WTC11 (cell line): ENCODE measurements at places on chromosomes 6 and 20.
A peak's percentile ranks its signal among the peaks of the same experiment; 100 is the strongest.

DNA sequence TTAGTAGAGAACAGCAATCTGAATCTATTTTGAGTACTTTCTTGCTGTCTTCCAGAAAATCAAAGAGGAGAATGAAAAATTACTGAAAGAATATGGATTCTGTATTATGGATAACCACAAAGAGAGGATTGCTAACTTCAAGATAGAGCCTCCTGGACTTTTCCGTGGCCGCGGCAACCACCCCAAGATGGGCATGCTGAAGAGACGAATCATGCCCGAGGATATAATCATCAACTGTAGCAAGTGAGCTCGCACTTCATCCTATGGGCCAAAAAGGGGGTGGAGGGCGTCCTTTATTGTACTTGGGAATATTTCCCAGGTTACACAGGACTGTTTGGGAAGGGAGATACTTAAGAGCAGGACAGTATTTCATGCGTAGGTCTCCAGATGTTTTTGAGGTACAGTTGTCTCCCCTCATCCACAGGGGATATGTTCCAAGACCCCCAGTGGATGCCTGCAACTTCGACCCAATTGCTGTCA, 37.3 kb upstream of the PLCG1 start:
- no peak for DNase-seq

DNA sequence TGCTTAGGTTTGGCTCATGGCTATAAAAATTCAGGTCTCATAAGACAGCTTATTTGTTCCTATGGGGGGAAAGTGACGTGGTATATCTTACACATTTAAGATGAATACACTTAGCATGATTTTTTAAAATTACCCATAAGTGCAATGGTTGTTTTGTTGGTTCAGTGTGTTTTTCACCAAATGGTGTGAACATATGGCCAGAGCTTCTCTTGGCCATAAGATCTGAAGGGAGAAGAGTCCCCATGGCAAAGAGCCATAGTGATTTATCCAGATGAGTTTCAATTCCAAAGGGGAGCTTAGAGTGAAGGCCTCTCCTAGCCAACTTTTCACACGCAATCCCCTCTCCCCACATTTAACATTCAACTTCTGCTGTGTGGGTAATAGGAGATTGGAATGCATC, 107.6 kb downstream of the TMEM242 start:
- DNase-seq: no peak

- DNase-seq: no peak
These were observed 39.5 kb downstream of the PIGU start for GRCh38 chr20:34637245-34638038.

- DNase-seq: no peak
These were observed 1274.9 kb upstream of the GJE1 start for GRCh38 chr6:140857739-140858380.

GRCh38 chr20:3494218-3494617, 23.4 kb downstream of the ATRN start:
- no peak for DNase-seq

GRCh38 chr6:157045831-157046454, 268.8 kb downstream of the ARID1B start:
- DNase-seq: no peak

- DNase-seq: no peak
These were observed 182.5 kb downstream of the GMPR start for GRCh38 chr6:16420715-16421461.

DNA sequence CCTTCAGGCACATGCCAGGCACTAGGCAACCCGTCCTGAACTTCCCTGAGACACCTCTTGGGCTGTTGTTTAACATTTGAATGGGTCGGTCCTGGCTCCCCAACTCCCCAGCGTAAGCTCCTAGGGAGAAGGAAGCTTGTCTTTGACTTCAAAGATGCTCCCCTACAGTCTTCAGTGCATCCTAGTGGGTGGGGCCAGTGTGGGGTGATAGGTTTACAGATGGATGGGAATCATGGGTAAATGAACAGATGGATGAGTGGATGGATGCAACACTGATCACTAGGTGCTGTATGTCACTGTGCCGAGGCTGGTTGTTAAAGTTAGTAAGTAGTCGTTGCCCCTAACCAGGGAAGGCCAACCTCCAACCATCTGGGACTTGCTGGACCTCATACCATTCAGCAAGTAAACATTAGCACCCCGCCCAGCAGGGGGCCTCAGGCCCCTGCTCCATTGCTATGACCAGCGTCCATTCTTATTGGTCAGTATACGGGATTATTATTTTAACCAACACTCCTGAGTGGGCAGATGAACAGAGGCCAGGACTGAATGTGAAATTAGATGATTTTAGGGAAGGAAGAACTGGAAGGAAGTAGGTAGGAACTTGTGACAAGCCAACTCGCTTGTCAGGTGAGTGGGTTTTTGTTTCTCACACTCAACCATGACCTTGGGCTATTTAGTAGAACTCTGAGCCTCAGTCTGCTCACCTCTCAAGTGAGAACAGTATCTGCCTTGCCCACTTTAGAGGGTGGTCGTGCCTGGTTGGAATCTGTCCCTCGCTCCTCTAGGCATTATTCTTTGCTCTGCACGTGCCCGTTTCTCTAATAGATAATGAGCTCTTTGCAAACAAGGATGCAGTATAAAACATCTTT, 82.9 kb upstream of the FOXP4 start:
- no peak for DNase-seq

DNA sequence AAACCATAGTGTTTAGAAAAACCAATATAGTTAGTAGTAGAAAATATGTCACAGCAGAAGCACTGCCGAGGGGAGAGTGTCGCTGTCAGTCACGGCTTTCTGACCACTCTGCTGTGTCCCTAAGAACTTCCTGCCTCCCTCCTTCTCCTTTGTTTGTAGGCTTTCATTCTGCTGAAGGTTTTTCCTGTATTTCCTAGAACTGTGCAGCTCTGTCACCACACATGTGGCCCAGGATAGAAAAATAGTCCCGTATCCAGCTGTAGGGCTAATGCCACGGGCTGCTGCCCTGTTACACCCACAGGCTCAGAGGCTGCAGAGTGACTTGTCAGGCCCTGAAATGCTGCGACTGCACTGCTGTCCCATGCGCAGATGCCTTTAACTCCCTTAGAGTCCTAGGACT, 52.6 kb upstream of the SYNJ2 start:
- no peak for DNase-seq

DNA sequence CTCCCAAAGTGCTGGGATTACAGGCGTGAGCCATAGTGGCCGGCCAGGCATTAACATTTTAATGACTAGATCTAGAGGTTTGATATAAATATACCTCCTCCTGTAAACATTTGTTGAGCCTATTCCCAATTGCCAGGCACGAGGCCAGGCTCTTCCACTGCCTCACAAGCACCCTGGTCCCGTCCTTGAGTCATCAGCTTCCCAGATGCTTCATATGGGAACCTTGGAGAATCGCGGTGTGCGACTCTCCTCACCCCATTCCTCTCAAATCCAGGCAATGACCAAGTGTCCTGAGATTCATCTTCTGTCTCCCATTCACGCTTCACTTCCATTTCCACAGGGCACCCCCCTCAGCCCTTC, 35.9 kb upstream of the PIM1 start:
- no peak for DNase-seq

DNA sequence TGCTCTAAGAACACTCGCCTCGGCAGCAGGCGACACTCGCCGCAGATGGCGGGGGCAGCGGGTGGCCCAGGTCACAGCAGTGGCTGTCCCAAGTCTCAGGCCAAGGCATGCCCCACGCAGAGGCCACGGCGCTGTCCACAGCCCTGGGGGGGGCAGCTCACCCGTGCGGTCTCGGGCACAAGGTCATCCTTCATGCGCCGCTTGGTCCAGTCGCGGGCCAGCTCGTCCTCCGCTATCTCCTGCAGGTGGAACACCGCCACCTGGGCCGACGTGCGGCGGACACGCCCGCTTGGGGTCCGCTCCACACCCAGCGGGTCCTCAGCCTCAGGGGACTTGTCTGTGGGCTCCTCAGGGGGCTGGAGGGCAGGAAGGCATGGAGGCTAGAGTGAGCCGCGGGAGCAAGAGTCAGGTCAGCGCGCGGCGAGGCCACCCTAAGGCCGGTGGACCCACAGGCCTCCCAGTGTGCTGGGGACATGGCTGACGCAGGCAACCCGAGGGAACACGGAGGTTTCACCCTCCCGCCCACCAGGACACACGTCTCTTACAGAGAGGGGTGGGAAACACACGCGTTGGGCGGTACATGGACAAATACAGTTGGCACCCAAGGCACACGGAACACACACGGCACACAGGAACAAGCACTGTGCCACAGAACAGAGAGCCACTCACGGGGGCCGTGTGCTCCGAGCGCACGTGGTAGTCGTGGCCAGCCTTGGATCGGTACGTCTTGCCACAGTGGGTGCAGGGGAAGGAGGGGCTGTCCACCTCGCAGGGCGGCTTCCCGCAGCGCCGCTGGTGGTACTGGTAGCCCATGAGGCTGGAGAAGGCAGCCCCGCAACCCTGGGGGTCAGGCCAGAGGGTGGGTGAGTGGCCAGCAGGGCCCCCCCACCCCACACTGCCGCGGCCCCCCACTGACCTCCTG, 6.5 kb upstream of the UCKL1 start:
- DNase-seq: no peak

DNA sequence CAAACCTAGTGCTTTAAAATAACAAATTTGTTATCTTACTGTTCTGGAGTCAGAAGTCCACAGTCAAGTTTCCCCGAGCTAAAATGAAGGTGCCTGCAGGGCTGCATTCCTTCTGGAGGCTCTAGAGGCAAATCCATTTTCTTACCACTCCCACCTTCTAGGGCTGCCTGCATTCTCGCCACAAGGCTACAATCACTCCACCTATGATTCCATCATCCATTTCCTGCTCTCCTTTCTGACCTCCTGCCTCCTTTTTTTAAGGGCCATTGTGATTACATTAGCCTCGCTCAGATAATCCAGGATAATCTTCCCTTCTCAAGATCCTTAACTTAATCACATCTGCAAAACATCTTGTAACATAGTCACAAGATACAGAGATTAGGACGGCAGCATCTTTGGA, 42.4 kb upstream of the SIRT5 start:
- no peak for DNase-seq

- no peak for DNase-seq
These were observed 128.3 kb downstream of the MAP3K7 start for GRCh38 chr6:90458353-90459224.

- no peak for DNase-seq
These were observed 155.8 kb downstream of the GRM1 start for GRCh38 chr6:146184701-146185100.

- DNase-seq: no peak
These were observed 665.9 kb upstream of the CITED2 start for GRCh38 chr6:140040396-140040795.

- no peak for DNase-seq
These were observed 7.5 kb downstream of the NEDD9 start for GRCh38 chr6:11224966-11225463.

DNA sequence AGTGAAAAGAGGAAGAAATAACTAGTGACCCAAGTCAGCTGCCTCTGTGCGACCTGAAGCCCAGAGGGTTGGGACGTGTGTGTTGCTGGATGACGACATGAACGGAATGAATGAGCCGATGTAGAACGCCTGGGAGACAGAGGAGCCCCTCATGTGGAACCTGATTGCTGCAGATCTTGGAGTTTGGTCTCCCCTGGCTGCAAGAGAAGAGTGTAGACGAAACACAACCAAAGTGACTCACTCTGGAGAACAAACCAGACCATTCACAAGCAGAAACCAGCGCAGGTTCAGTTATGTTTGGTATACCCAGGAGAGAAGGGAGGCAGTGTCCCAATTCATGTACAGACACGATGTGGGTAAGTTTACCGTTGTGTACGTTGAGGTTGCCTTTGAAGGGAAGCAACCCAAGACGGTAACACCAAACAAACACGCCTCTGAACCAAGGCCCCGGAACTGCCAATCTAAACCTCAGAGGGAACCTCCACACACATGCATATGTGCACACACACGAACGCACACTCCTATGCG, 265.9 kb downstream of the BMP7 start:
- DNase-seq: no peak

GRCh38 chr6:26249957-26250697, 114.9 kb upstream of the BTN3A2 start:
- DNase-seq: peak; percentile 74

GRCh38 chr6:131602781-131603312, 25.2 kb downstream of the MED23 start:
- no peak for DNase-seq

DNA sequence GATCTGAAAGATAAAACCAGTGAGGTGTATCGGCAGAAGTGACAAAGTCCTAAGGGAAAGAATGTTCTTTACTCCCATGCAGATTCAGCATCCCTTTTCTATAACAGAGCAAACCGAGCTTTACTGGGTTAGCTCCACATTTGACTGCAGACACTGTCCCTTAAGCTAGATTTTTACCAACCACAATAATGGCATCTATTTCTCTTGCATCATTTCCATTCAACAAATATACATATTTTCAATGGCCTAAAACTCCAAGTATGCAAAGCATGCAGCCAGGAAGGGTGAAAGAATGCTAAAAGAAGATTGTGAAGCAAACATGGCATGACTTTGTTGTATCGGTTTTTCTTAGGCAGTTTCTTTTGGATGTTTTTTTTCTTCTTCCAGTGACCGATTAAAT, 255.4 kb downstream of the OGFRL1 start:
- DNase-seq: no peak

- no peak for DNase-seq
These were observed 27.5 kb upstream of the MARCKS start for GRCh38 chr6:113829696-113830045.

- DNase-seq: no peak
These were observed 1042.7 kb downstream of the EPHA7 start for GRCh38 chr6:92376691-92377090.

DNA sequence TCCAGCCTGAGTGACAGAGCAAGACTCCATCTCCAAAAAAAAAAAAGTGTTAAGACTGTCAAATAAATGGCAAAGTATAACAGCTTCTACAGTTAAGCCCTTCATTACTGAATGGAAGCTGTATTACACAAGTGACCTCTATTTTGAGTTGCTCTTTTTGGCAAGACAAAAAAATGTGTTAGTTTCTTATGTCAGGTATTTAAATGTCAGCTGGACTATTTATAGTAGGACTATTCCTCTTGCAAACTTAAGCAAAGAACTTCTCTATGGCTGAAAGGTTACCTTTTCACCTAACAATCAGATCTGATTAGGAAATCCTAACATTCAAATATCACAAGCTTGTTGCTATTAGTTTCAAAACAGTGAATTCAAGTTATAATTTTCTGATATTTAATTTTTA, 12.4 kb downstream of the UBE2V1 start:
- no peak for DNase-seq

- DNase-seq: no peak
These were observed 21.2 kb upstream of the HLA-G start for GRCh38 chr6:29806387-29806786.

DNA sequence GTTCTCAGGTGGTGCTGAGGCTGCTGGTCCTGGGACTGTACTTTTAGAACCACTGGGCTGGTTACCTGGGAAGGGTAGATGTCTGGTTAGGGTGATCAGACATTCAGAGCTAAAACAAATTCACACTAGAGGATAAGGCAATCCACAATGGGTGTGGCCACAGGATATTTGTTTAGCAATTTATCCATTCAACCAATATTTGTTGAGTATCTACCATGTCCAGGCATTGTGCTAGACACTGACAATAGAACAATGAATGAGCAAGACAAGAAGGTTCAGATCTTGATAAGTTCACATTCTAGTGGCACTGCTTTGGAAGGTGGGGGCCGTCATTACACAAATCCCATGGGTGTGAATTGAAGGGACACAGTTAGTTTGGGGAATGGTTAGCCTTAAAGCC, 131.7 kb downstream of the BCAS1 start:
- no peak for DNase-seq
